ENCODE measurements at places on chromosomes 7 and 10.

DNA sequence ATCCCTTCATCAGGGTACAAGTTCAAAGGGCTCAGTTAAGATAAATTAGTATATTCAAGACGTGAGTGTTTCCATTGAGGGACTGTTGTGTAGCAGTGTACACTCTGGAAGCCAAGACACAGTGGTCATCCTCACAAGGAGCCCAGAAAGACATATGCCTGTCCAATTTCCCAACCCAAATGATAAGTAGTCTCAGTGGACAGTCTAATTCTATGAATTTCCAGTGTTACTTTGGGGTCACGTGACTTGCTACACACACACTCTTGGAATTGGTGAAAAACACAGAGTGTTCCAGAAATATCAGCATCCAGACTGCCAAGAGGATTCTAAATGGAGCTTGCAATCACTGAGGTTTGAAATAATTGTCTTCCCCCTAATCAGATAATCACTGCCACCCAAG lies 365.1 kb downstream of the WDR11 start:
- no peak for DNase-seq

GRCh38 chr7:107686816-107687387 lies 26.3 kb downstream of the SLC26A4 start:
- DNase-seq = no peak

- no peak for DNase-seq
Measured at GRCh38 chr7:139716156-139716942, 61.4 kb downstream of the HIPK2 start.

GRCh38 chr7:111499027-111499426 lies 63.3 kb downstream of the IMMP2L start:
- DNase-seq = no peak

- DNase-seq = no peak
Measured at GRCh38 chr7:98864731-98865453, 4.9 kb downstream of the TMEM130 start.

GRCh38 chr7:24133691-24134090 lies 150.3 kb upstream of the NPY start:
- DNase-seq = no peak

- DNase-seq = no peak
Measured at GRCh38 chr10:386771-387592, 251.7 kb downstream of the ZMYND11 start.

DNA sequence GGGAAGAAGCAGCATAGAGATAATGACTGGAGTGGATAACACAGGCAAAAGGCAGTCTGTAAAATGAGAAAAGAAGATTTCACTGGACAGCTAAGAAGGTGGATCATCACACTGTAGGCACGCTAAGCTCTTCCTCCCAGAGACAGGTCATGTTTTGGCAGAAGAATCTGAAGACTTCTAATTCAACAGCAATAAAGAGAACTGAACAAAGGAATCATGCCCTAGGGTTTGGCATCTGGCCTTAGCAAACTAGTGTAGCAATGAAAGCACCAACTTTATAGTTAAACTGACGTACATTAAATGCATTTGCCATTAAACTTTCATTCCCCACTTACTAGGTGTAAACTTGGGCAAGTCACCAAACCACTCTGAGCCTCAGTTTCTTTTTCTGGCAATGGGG lies 84.4 kb upstream of the SEM1 start:
- no peak for DNase-seq

DNA sequence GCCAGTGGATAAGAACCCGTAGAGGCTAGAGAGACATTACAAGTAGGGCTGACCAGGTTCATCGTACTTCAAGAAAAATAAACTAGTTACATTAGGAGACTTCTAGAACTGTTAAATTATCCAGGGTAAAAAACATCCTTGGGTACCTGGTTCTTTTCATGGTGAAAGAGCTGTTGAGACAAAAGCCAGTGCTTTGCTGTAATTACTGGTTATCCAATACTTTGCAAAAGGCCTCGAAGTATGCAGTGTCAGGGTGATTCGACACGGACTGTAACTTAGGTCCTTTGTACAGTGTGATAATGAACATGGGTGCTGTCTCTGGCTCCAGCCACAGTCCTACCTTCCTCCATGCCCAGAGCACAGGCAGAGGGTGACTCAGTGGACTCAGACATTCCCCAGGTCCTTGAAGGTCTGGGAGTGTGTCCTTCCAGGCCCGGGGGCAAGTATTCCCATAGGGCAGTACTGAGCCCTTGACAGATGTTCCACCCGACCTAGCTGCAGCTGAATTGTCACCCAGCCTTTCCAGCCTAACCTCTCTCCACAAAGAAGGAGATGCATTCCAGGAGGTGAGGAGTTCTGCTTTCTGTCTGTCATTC lies 123.6 kb upstream of the TMEM72 start:
- DNase-seq = no peak

GRCh38 chr7:158060216-158060615 lies 527.4 kb downstream of the PTPRN2 start:
- no peak for DNase-seq

DNA sequence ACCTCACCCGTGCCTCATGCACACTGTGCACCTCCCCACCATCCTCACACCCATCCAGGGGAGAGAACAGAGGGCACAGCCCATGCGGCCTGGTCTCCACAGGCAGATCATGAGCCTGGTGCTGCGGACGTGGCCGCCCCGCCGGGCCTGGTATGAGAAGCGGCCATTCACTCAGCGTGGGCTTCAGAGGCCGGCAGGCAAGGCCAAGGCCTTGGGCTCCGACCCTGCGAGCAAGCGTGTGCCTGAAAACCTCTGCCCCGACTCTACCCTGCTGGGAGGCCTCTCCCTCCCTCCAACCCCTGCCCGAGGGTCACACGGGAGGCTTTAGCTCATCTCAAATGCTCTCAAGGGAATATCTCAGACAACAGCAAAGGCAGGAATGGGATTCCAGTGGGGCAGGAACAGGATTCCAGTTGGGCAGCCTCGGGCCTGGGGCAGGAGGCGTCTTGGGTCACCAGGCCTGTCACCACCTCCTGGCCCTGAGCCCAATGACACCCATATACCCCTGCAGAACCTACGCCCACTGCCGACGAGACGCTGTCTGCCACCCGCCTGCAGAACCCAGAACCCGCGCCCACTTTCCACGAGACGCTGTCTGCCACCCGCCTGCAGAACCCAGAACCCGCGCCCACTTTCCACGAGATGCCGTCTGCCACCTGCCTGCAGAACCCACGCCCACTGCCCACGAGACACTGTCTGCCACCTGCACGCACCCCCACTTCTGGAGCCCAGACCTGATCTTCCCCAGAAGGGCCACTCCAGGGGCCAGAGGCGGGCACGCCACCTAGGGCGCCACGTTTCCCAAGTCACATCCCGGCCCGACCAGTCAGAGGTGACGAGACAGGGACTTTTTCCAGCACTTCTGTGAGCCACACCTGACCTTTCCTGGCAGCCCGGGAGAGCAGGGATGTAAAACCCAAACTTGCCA lies 38.9 kb downstream of the ADAP1 start:
- DNase-seq = no peak

- DNase-seq = no peak
Measured at GRCh38 chr10:18399158-18399557, 252.2 kb downstream of the NSUN6 start.

DNA sequence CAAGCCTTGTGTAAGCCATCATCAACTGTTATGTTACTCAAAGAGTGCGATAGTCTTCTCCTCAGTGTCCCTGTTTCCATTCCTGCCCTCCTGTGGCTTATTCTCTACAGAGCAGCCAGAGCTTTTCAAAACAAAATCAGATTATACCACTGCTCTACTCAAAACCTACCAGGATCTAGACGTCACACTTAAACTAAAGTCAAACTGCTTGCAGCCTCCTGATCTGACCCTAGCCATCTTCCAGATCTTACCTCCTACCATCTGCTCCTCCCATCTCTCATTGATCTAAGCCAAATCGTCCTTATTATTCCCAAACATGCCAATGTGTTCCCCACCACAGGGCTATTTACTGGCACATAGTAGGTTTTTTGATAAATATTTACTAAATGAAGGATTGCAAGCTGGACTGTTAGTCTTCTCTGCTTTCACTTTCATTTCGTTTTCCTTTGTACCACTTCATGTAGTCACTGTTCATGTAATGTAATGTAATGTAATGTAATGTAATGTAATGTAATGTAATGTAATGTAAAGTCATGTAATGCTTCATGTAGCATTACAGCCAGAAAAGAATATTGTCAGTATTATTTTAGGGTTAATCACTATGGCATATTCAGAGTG lies 116.1 kb downstream of the GPR37 start:
- no peak for DNase-seq

GRCh38 chr10:89516149-89516832 lies 19.1 kb downstream of the SLC16A12 start:
- no peak for DNase-seq

DNA sequence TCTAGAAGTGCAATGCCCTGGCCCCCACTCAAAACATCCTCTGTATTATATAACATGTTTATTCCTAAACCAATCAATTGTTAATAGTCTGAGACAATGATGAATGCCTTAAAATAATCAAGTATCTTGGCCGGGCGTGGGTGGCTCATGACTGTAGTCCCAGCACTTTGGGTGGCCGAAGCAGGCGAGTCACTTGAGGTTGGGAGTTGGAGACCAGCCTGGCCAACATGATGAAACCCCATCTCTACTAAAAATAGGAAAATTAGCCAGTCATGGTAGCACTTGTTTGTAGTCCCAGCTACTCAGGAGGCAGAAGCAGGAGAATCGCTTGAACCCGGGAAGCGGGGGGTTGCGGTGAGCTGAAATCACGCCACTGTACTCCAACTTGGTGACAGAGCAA lies 29.4 kb upstream of the CACNA2D1 start:
- DNase-seq = no peak

- DNase-seq = no peak
Measured at GRCh38 chr10:76404531-76404930, 973.1 kb downstream of the LRMDA start.

DNA sequence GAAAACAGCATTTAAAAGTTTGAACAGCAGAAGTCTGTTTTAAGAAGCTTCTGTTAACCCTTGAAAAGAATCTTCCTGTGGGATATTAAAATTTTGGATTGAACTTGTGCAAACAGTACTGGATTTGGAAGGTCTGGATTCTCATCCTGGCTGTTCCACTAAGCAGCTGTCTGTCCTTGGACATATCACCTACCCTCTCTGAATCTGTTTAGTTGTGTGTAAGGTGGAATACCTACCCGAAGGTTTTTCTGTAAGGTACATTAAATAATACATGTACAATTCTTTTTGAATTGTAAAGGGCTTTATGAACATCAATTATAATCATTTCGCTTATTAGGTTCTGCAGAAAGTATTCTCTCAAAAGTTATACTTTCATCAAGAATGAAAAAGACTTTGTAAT lies 2.2 kb downstream of the PDCD4 start:
- DNase-seq = no peak

DNA sequence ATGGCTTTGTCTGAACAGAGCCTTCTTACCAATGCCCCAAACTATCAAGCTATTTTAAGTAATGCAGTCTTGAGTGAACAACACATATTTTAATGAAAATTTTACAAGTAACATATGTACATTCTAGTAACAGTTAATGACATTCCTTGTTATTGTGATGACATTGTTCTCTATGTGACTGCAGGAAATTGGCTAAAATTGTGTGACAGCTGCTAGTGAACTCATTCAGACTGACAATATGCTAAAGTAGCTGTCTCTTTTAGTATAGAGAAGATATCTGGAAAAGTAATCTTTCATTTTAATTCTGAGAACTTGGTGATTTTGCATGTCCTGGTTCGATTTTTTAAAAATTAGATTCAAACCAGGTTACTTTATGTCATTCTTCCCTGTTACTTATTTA lies 259.8 kb upstream of the MAGI2 start:
- DNase-seq = no peak

DNA sequence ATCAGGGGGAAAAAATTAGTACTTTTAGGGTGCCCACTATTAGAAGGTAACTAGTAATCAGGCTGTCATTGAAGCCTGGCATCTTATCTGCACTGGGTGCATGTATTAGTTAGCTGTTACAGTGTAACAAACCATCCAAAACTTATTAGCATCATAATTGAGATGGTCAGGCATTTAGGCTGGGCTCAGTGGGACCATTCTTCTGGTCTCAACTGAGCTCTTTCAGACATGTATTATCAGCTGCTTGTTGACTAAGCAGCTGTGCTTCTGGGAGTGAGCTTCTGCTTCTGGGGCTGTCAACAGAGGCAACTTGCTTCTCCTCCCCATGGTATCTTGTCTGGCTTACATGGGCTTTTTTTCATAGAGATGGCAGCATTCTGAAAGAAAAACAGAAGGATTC lies 154.0 kb upstream of the ZNF92 start:
- DNase-seq = no peak

DNA sequence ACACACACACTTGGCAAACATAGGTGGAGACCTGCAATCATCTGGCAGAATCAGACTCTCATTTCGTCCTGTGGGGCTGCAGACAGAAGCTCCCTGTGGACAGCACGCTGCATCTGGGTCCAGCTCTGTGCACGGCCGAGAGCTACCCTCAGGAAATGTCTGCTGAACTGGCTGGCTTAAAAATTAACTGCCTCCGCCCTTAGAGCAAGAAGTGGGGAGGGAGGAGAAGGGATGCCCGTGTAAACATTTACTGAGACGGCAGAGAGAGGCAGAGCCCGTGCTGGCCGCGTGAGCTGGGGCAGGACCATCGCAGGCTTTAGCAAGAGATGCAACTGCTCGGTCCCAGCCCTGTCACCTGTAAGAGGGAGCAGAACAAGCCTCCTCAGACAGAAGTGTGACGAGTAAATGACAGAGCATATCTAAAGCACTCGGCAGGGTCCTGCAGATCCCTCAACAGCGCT lies 81.8 kb downstream of the TNS3 start:
- DNase-seq = no peak

DNA sequence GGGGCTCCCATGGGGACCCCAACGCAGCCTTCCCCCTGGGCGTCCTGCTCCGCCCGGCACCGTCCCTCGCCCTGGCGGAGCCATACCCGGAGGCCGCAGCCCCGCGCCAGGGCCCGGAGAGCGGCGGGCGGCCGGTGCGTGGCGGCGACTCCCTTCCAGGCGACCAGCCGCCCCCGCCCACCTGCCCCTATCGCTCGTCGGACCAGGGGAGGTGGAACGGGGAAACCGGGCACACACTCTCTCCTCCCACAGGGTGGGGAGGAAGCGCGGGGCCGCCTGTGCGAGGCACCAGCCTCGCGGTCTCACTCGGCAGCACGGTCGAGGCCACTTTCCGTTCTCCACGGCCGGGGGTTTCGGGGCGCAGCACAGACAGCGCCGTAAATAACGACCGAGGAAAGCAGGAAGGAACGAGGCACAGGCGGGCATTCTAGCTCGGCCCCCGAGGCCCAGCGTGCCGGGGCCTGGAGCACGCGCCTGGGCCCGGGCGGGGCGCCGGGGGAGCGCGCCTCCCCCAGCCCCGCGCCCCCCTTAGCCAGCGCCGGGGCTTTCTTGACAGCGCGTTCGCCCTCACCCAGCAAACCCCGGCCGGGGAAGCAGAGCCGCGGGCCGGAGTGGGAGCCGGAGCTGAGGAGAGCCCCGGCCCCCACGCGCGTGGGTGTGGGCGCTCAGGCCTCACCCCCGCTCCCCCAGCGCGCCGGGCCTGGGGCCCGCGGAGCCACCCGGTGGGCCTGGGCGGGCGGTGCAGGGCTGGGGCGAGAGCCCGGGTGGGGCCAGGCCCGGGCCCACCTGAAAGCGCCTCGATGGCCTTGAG lies 936 bp downstream of the IGF2BP3 start:
- no peak for DNase-seq
